ENCODE measurements at places on chromosomes 2 and 18.
A peak's percentile ranks its signal among the peaks of the same experiment; 100 is the strongest.

GRCh38 chr2:429575-430254 lies 141.8 kb upstream of the ALKAL2 start:
- DNase-seq = no peak

DNA sequence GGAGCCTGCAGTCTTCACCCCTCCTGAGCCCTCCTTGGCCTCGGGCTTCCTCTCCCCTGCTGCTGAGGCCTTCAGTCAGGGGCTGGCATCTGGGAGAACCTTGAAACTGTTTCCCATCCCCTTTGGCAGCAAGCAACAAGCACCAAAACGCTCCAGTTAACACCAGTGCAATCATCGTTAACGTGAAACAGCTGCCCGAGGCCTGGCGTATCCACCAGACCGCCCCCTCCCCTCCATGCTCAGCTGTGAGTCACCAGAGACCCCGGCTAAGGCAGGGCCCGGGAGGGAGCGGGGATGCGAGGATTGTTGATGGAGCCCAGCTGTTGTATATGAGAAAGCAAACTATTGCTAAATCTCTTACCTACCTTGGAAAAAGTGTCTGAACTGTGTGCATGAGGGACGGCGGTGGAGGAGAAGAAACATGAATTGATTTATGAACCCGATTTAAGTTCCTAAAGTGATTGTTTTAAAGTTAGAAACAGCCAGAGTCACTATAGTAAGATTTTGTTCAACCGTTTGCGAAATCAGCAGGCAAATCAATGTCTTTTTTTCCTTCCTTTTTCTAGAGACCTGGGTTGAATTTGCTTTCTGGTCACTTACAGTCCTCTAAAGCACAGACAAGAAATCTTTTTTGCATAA lies 5.2 kb downstream of the ZFP36L2 start:
- DNase-seq = peak; percentile 35

- no peak for DNase-seq
Measured at GRCh38 chr2:27583390-27583915, 611 bp downstream of the ZNF512 start.

GRCh38 chr2:35463805-35464596 lies 891.6 kb upstream of the CRIM1 start:
- DNase-seq = peak; percentile 59

GRCh38 chr2:101644842-101645383 lies 52.6 kb upstream of the MAP4K4 start:
- no peak for DNase-seq

GRCh38 chr2:75563591-75563990 lies 2.9 kb upstream of the EVA1A start:
- DNase-seq = no peak

DNA sequence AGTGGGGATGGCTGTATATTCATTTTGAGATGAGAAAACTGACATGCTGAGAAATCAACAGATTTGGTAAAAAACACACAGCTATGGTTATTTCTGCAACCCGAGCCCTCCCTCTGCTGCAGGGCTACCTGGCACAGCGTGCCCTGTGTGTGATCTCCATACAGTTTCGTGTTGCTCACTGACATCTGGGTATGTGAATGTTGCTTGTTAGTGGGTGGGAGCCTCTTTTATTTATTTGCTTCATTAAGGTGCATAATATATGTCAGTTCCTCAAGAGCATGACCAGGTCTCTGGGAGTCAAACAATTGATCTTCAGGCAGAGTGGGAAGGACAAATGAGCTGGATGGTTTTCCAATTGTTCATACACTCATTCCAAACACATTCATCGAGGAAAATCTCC lies 139.1 kb upstream of the FHL2 start:
- no peak for DNase-seq

- peak; percentile 11 for DNase-seq
Measured at GRCh38 chr2:177553176-177553884, 160.8 kb downstream of the AGPS start.

GRCh38 chr2:48009256-48009655 lies 103.0 kb upstream of the FBXO11 start:
- no peak for DNase-seq

GRCh38 chr2:35857498-35857897 lies 498.1 kb upstream of the CRIM1 start:
- peak; percentile 55 for DNase-seq

GRCh38 chr2:27806311-27807059 lies 35.0 kb downstream of the MRPL33 start:
- peak; percentile 33 for DNase-seq

GRCh38 chr18:59823596-59824195 lies 76.1 kb upstream of the PMAIP1 start:
- peak; percentile 64 for DNase-seq
